Transverse colon (tissue), 4 donors: ENCODE measurements at places on chromosomes 7 and 10. TPM values are rescaled to one million over a fixed set of nuclear protein-coding genes. Genes with fewer than 3 reads are reported as not detected.

The SLC13A4 gene
- 15.3 TPM for total RNA-seq

The BEND7 gene
- total RNA-seq, result 30.3 TPM

The PLCE1 gene
- total RNA-seq, result 98.6 TPM

The NUTM2A gene
- total RNA-seq, result 0.80 TPM

The LRRD1 gene
- total RNA-seq, result not detected

The LIPK gene
- total RNA-seq, result not detected

The SLC18A3 gene
- 1.5 TPM for total RNA-seq

The H2BK1 gene
- total RNA-seq, result not detected

The GALNT11 gene
- 14.7 TPM for total RNA-seq

The SFRP4 gene
- 1.8 TPM for total RNA-seq

The PLAC9 gene
- total RNA-seq, result not detected

The PON3 gene
- total RNA-seq, result 4.2 TPM

The FKBP6 gene
- total RNA-seq, result not detected

The RAB19 gene
- total RNA-seq, result 10.3 TPM

The TMUB1 gene
- 93.8 TPM for total RNA-seq

The PIK3CG gene
- total RNA-seq, result 0.60 TPM

The GPR15LG gene
- total RNA-seq, result 270 TPM

The LYZL1 gene
- total RNA-seq, result not detected

The SVOPL gene
- not detected for total RNA-seq

The FAM13C gene
- 9.7 TPM for total RNA-seq

The CCL24 gene
- total RNA-seq, result 1.8 TPM

The IGF2BP3 gene
- 0.41 TPM for total RNA-seq

The CYP2C8 gene
- 3.5 TPM for total RNA-seq

The LRIT1 gene
- total RNA-seq, result not detected

The OR6V1 gene
- not detected for total RNA-seq

The LAMB1 gene
- 110 TPM for total RNA-seq

The RET gene
- 1.6 TPM for total RNA-seq

The DDC gene
- 43.0 TPM for total RNA-seq

The THSD7A gene
- 1.9 TPM for total RNA-seq

The TMEM120A gene
- total RNA-seq, result 119 TPM

The GLRX3 gene
- total RNA-seq, result 32.7 TPM

The WDR86 gene
- 7.0 TPM for total RNA-seq
